ENCODE measurements at places on chromosomes 3 and 15. TPM values are rescaled to one million over a fixed set of nuclear protein-coding genes. Genes with fewer than 3 reads are reported as not detected.

The DTX3L gene
- total RNA-seq, result 19.8 TPM

The PLSCR2 gene
- total RNA-seq, result not detected

The KCNH8 gene
- total RNA-seq, result not detected

The BFSP2 gene
- not detected for total RNA-seq

The GOLGA6D gene
- not detected for total RNA-seq

The TBC1D23 gene
- total RNA-seq, result 65.5 TPM

The FBXL22 gene
- total RNA-seq, result 0.20 TPM

The CAPN7 gene
- 30.1 TPM for total RNA-seq

The RAD18 gene
- 9.6 TPM for total RNA-seq

The SLC27A2 gene
- under 0.01 TPM for total RNA-seq

The NR2E3 gene
- total RNA-seq, result 0.20 TPM

The GCSAM gene
- total RNA-seq, result not detected

The KY gene
- 0.73 TPM for total RNA-seq

The NDUFB5 gene
- 88.9 TPM for total RNA-seq

The CNTN4 gene
- not detected for total RNA-seq

The CPNE9 gene
- not detected for total RNA-seq

The ADCY5 gene
- under 0.01 TPM for total RNA-seq

The CSPG5 gene
- total RNA-seq, result 0.37 TPM

The TMC3 gene
- not detected for total RNA-seq

The VEPH1 gene
- total RNA-seq, result 35.4 TPM

The TGM4 gene
- under 0.01 TPM for total RNA-seq

The HTR3E gene
- total RNA-seq, result not detected

The PLA2G4B gene
- total RNA-seq, result 1.2 TPM

The VIPR1 gene
- total RNA-seq, result not detected

The SERPINI2 gene
- total RNA-seq, result not detected

The SAMD7 gene
- total RNA-seq, result not detected

The WDR6 gene
- 58.4 TPM for total RNA-seq

The SMCO1 gene
- under 0.01 TPM for total RNA-seq

The HCLS1 gene
- 1.8 TPM for total RNA-seq

The ZNF662 gene
- total RNA-seq, result 2.2 TPM

The CHRNA5 gene
- total RNA-seq, result 0.37 TPM

The ZNF80 gene
- not detected for total RNA-seq

The SLC9C1 gene
- under 0.01 TPM for total RNA-seq

The SEMA6D gene
- total RNA-seq, result 0.59 TPM

All from subcutaneous preadipocyte (primary cell).